ENCODE measurements at places on chromosomes 5 and 9.

GRCh38 chr5:606526-607399 lies 5.4 kb upstream of the CEP72 start:
- DNase-seq = no peak

GRCh38 chr5:180523629-180524466 lies 29.7 kb downstream of the CNOT6 start:
- DNase-seq = peak; percentile 61

DNA sequence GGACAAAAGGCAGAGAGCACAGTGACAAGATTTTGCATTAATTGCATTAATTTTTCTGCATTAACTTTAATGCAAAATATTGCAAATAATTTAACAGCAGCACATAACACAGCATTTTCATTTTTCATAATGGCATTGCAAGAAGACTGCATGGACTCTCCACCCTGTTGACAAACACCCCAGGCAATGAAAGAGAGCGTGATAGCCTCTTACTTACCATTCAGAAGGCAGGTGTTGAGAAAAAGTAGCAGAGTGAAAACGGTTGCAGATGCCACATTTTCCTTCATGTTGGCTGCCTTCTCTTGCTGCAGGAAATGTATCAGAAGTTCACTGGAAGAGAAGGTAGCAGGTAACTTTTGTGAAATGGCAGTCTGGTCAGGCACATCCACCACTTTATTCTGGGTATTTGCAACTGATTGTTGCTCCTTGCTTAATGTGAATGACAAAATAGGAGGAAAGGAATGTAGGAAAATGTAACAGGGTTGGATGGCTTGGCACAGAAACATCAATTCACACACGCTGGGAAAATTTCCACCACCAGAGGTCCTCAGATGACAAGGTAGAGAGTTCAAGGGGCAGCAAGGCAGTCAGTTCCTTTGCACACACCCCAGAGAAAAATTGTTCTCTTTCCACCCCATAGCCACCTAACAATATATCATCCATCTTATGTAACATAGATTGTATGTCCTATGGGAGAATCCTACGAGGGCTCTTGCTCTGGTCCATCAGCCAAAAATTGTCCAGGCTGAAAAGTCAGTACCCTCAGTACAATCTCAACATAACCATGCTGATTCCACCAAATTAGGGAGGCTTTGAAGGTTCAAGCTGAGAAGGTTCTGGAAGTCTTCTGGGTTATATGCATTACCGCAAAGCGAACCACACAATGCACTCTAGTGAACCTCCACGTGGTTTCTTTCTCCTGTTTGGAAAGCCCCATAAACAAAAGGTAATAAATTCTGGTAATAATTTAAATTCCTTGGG lies 41.9 kb upstream of the AGXT2 start:
- peak; percentile 49 for DNase-seq

GRCh38 chr9:12854221-12854620 lies 79.4 kb downstream of the LURAP1L start:
- DNase-seq = no peak

DNA sequence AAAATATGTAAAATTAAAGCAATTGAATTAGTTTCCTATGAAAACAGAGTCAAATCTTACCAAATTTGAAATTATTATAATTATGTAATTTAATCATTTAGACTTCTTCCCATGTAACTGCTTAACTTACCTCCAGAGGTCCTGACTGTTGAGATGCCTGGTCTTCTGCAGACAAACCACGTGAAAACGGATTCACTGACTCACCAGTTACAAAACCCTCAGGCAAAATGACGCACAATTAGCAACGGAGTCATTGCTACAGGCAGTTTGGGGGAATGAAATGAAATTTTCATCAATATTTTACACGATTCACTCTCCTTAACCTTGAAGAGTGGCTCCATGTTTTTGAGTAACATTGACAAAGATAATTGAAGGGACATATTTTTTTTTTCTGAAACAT lies 460.8 kb downstream of the MTRR start:
- DNase-seq = no peak

- peak; percentile 57 for DNase-seq
Observed at GRCh38 chr5:132776131-132776937, 705 bp downstream of the SEPTIN8 start.

- no peak for DNase-seq
Observed at GRCh38 chr5:7980881-7981280, 111.9 kb downstream of the MTRR start.

- DNase-seq = no peak
Observed at GRCh38 chr5:151254556-151254955, 1.6 kb downstream of the GM2A start.

GRCh38 chr9:133207540-133208170 lies 1.4 kb downstream of the OBP2B start:
- no peak for DNase-seq

- no peak for DNase-seq
Observed at GRCh38 chr9:2634153-2634552, 12.6 kb downstream of the VLDLR start.

GRCh38 chr5:51664491-51665250 lies 281.4 kb downstream of the ISL1 start:
- DNase-seq = no peak

GRCh38 chr9:137984005-137984404 lies 106.4 kb downstream of the CACNA1B start:
- no peak for DNase-seq

DNA sequence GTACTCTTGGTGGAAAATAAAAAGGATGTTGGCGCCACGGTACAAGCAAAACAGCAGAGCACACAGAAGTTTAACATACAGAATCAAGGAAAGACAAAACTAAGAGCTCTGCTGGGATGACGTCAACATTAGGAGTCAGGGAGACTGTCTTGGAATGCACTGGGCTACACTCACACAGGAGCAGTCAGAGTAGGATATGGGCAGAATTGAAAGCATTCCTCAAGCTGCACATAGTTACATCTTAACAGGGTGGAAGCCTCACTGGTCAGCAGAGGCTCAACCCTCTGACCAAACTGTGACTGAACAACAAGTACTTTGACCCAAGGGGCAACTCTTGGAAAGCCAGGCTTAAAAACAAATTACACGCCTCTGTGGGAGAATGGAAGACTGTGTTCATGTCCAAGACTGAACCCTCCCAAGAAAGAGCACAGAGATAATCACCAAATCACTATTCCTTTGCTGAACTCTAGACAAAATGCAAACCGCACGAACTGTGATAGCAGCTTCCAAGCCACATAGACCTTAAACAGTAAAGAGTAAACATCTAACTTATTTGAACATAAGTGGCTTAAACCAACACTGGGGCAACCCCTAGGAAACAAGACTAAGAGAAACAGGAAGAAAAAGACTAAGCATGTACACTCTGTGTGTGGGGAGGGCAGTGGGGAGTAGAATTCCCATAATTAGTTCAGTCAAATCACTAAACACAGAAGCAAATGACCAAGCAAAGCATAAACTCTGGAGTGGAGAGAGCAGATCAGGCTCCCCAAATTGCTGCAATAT lies 772.7 kb downstream of the PRELID2 start:
- DNase-seq = no peak

DNA sequence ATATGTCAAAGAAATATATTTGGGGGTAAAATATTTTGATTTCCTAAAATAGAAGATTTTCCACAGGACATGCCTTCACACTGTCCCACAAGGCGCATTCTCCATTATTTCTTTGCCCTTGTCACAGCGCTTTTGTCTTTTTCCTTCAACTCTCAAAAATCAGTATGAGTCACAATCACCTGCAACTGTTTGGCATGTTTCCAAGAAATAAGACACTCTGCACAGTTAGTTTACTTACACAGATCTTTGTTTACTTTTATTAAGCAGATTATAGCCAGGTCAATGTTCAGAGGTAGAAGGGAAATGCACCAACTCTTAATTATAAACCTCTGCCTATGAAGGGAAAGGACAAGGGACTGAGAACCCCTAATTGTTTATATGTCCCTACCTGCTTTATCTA lies 9.5 kb downstream of the CEMIP2 start:
- no peak for DNase-seq

- DNase-seq = no peak
Observed at GRCh38 chr9:93477397-93477796, 24.0 kb upstream of the FAM120AOS start.

DNA sequence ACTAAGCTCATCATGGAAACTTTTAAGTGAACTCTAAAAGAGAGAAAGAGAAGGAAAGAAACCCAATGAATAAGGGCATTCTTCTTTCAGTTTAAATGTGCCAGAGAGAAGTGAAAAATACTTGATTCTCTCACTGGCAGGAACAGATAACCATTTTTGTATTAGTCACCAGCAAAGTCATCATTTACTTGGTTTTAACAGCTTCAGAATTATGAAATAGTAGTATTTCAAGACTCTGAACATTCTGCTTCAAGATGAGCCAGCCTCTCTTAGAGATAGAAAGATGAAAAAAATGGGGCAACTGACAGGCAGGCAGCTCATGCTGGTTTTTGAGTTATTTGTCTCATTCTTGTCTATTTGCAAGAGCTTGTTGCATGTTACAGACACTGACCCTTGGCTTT lies 103.5 kb downstream of the GCNT1 start:
- DNase-seq = no peak

DNA sequence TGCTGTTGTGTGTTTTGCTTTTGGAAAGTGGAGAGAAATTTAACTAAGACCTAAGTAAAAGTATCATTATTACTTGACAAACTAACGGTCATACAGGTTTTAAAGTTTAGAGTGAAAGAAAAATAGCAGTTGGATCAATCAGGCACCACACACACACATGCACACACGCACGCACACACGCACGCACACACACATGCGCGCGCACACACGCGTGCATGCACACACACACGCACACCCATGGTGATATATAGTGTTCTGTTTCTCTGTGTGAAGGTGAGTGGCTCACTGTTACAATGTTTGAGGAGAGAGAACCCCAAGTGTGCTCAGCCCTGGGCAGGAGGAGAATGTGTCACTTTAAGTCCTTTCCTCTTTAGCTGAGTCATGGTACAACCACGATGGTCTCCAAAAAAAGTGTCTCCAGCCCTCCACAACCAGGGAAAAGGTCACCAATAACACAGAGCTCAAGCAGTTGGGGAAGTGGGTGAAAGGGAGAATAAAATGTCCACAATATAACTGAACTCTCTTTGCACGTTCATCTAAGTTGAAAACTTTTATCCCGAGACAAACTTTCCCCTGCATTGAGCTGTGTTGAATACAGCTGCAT lies 3.2 kb downstream of the ZNF366 start:
- DNase-seq = no peak

GRCh38 chr5:172641359-172642050 lies 442 bp downstream of the NEURL1B start:
- DNase-seq = no peak

GRCh38 chr5:81779125-81779915 lies 28.4 kb upstream of the SSBP2 start:
- DNase-seq = no peak

GRCh38 chr5:109935833-109936490 lies 246.2 kb downstream of the MAN2A1 start:
- no peak for DNase-seq

DNA sequence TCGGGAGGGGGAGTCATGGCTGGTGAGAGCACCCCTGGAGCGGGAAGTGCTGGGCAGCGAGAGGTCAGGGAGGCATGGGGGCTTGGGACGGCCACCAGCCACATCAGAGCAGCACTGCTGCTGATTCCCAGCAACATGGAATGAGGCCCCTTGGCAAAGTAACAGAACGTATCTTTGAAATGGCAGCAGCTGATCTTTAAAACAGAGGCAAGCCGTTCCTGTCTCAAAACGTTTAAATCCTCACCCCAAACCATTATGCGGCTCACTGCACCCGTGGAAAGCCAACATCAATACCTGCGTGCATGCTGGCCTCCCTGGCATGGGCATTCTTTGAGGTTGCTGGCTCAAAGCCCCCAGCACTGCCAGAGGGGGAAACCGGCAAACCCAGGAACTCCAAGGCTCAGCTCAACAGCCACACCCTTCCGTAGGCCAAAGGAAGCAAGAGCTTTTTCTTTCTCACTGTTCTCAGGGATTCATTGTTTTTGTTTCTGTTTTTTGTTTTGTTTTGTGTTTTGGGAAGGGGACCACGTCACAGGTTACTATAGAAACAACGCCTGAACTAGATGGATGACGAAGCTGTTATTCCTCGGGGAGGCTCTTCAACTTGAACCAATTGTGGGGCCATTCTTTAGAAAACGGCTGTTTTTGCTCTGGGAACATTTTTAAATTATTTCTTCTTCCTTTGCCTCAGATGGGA lies 28.1 kb upstream of the OBP2B start:
- peak; percentile 71 for DNase-seq

DNA sequence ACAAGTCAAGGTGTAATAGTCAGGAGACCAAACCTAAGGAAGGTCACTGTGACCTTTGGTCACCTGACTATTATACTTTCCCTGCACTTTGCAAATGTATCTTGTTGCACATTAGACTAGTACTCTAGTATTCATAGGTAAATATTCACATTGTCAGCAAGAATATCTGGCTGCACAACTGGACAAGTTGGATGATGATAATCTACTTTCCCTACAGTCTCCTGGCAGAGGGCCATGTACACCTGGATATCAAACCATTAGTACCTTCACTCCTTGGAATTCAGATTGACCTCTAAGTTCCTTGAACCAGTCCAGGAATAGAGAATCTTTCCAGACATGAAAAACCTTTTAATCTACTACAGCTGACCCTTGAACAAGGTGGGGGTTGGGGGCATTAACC lies 344.8 kb downstream of the DEPDC1B start:
- no peak for DNase-seq

DNA sequence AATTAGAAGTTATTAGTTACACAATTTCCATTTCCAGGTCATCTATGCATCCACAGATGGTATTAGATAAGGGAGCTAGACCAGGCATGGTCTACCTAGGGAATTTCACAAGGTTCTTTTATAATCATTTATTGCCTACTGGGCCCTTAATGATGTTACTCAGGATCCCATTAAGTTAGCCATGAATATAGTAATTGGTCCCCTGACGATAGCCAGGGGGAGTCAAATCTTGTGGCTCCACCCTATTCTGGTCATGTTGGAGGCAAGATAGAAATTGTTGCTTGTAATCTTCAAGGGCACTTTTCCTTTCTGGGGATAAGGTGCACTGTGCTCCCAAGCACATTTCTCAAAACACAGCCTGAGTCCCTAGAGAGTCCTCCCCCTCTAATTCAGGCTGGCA lies 14.1 kb upstream of the ELL2 start:
- no peak for DNase-seq

DNA sequence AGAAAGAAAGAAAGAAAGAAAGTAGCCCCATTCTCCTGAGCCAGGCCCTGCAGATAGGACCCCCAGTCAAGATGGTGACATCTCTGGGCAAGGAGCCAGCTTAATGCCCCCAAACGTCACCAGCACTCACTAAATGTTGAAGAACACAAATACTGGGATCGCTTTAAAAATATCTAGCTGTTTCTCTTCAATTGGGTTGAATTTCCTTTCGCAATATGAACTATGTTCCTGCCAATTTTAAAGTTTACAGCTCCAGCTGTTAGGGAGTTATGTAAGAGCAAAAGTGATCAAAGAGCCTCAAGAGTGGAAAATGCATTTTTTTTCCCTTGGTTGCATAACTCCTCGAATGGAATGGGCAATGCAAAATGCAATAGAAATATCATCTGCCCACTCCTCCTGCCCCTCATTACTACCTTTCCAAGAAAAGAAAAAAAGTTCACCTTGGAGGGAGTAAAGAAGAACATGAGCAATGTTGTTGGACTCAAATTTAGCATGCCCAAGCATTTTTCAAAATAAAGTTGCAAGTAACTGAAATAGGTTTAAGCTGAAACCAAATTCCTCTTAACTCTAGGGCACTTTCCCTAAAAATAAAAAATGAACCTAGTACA lies 244.2 kb upstream of the PIK3R1 start:
- no peak for DNase-seq

- no peak for DNase-seq
Observed at GRCh38 chr5:56517011-56517416, 283.9 kb upstream of the ANKRD55 start.

GRCh38 chr9:113614843-113615648 lies 151.5 kb downstream of the RGS3 start:
- DNase-seq = no peak
